LoVo (cell line): ENCODE measurements at places on chromosomes 3 and 15.

- DNase-seq: no peak
Measured at GRCh38 chr3:53665608-53666425, 171.4 kb downstream of the CACNA1D start.

- DNase-seq: no peak
Measured at GRCh38 chr15:53869044-53869805, 109.0 kb upstream of the UNC13C start.

DNA sequence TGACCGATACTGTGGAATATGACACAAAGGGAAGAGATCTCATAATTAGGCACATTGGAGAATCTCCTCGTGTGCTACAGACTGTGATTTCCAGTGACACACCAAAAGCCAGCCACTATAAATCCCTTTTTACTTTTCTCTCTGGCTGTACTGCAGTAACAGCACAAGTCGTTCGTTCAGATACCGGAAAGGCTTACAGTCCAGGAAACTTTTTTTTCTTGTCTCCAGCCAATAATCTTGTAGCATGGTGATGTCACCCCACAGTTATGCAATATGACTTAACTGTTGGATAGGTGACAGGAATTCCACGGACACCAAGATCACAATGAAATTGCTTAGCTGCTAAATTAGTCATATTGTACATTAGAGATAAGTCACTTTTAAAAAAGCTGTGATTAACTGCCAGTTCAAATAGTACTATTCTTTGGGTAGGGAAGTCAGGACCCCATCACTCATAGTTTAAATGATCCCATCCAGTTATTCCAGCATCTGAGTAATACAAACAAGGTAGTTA lies 36.3 kb upstream of the TSC22D2 start:
- peak; percentile 93 for DNase-seq

DNA sequence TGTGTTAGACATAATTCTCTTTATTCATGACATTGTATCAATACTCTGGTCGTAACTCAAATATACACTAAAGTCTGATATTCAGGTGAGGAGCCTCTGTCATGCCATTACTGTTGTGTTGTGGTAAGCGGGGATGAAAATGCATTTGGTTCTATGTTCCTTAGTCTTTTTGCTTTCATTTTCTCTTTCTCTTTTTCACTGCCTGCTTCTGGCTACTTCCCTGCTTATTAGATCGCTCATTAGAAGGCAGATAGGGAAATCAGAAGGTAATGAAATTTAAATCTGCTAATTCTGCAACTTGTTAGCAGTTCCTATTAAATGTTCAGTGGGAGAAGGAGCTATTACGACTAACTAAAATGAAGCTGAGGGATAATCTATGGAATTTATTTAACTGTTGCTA lies 345.0 kb downstream of the GRM7 start:
- DNase-seq: no peak

- DNase-seq: no peak
Measured at GRCh38 chr3:59313365-59313764, 263.5 kb upstream of the CFAP20DC start.

DNA sequence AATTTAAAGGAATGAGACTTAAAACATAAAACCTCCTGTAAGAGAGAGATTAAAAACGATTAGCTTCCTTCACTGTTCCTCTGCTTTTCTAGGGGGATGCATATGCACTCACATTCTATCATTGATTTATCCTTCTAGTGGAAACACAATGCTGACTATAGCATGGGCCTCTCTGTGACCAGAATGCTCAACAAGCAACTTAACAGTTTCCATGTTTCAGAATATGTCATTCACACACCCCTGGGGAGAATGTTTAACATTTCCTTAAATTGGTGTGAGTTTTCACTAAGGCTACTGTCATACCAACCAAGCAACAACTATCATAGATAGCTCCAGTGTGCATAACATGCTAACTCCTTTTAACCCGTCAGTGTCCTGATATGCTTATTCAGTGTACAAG lies 337.9 kb upstream of the GRM7 start:
- no peak for DNase-seq
